ENCODE measurements at places on chromosomes 1 and 21. TPM values are rescaled to one million over a fixed set of nuclear protein-coding genes. Genes with fewer than 3 reads are reported as not detected.

Gene DPT
- total RNA-seq = not detected

DNA sequence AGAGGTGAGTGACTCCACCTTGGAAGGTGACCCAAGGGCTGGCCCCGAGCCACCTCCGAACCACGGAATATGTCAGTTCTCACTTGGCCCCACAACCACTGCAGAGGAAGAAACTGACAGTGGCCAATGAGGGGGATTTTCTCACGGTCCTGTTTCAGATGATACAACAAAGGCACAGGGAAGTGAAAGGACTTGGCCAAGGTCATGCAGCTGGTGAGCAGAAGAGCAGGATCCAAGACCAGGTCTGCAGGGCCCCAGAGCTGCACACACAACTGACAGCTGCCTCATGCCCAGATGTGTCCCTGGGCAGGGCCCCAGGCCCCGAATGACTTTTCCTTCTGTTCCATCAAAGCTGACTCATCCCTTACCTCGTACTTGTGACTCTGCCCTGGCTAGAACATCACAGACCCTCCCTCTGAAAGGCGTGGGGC lies 25.8 kb upstream of the EVA1B start:
- no peak for DNase-seq

DNA sequence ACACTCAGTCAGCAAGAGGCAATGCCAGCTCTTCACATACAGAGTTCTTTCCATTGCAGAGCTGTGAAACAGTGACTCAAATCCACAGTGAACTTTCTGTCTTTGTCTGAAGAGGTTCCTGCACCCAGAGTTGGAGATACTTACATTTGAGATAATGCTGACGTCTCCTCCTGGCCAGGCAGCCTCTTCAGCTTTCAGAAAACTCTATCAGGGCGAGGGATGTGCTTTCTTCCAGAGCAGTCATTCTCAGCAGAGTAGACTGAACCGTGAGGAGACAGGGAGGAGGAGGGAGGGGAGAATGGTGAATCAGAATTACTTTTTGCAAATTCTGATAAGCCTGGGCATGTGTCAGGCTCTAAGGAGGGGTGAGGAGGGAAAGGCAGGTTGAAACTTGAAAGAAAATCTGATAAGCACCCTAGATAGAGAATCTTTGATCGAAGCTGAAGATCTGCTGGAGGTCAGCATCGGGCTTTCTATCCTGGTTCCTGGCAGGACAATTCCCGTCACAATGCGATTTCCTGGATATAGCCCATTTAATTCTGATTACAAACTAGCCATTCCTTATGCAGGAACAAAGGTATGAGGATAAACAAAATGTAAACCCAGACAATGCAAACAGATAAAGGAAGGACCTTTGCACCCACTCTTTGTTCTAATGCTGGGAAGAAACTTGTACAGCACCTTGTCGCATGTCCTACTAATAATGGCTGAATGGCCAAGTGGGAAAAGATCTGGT lies 18.9 kb upstream of the NID1 start:
- DNase-seq = no peak

DNA sequence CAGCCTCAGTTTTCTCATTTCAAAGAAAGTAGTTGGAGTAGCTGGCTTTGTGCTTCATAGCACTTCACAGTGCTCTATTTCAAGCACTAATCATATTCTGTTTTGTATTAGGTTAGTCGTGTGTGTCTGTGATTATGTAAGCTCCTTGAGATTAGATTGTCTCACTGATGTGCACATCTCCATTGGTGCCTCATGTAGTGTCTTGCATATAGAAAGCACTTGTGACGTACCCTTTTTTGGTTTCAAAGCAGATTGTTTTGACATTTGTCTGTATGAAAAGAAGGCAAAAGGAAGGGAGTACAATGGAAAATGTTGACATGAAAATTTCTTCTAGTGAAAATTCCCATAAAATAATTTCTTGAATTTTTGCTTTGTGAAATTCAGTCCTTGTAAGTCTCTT lies 13.9 kb downstream of the BTBD8 start:
- DNase-seq = no peak

- no peak for DNase-seq
Observed at GRCh38 chr1:62084310-62084890, 110.2 kb upstream of the L1TD1 start.

Gene APOBEC4
- 0.33 TPM for total RNA-seq

- no peak for DNase-seq
Observed at GRCh38 chr1:48810740-48811139, 34.0 kb upstream of the BEND5 start.

Gene ADAMTS4
- 1.4 TPM for total RNA-seq

Gene OR6K3
- total RNA-seq = not detected

GRCh38 chr1:203771901-203772301 lies 6.9 kb downstream of the LAX1 start:
- no peak for DNase-seq

- no peak for DNase-seq
Observed at GRCh38 chr1:243667591-243667990, 182.5 kb downstream of the AKT3 start.

DNA sequence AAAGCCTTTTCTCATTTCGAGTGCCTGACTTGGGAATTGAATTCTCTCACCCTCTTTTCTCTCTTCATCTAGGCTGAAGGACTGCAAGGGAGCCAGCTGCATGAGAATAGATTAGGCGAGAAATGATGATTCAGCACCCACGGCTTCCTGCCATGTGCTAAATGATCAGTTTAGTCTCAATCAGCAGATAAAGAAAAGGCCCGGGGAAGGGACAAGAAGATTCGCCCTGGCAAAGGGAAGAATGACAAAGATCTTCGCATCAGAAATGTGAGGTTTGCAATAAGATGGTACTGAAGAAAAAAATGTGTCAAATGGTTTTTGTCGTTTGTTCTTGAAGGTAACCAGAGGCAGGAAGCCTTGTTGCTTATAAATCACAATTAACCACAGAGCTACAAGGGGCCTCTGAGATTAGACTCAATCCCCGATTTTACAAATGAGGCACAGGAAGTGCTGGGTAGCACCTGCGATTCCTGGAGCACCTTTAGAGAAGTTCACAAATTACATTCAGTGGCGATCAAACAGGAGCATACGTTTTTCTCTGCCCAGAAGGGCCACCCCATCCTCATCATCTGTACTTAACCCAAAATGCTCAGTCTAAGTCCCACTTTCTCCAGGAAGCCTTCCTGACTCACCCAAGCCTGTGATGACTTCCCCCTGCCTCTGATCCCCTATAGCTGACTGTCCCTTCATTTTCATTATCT lies 183.4 kb downstream of the ZNF281 start:
- DNase-seq = no peak

Gene LRRN2
- total RNA-seq = 4.2 TPM
